ENCODE measurements at places on chromosomes 13 and 19.
A peak's percentile ranks its signal among the peaks of the same experiment; 100 is the strongest.

DNA sequence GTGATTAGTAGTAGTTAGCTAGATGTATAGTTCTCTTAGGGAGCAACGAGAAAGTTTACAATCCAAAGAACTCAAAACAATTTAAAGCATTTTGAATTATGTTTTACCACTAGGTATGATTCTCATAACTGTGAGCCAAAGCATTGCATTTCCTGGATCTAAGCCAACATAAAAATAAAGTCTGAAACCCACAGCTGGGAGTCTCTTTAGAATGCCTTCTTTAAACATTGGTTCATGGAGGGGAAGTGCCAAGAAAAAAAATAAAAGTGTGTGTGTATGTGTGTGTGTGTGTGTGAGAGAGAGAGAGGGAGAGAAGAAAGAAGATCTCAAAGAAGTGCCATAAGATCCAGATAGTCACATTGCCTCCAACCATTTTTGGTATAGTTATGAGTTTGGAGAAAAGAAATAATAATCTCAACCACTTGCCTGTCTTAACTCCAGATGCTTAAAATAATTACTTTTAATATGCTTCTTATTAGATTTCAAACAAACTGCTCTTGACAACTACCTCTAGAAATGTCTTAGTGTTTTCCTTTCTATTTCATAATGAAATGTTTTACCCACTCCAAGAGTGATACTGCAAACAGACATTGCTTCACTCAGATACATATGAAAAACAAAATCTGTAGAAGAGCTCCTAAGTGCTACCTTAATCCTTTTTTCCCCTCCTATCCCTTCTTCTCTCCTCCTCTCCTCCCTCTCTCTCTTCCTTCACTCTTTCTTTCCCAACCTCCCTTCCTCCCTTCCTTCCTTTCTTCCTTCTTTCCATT is 554.1 kb downstream of the KCTD12 start:
- no peak for DNase-seq

DNA sequence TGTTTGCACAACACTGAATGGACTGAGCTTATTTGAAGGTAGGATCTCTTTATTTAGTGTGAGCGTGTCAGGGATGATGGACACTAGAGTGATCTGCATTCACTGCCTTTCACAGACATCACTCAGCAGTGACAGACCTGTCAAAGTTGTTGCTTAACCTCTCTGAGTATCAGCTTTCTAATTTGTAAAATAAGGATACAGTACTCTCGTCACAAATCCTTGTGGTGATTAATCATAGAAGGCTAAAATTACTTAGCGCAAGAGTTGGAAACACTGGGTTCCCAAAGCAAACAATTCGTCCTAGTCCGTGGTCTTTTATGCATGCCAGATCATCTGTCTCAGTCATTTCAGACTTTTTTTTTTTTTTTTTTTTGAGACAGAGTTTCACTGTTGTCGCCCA is 16.6 kb downstream of the CARD8 start:
- DNase-seq, result no peak

DNA sequence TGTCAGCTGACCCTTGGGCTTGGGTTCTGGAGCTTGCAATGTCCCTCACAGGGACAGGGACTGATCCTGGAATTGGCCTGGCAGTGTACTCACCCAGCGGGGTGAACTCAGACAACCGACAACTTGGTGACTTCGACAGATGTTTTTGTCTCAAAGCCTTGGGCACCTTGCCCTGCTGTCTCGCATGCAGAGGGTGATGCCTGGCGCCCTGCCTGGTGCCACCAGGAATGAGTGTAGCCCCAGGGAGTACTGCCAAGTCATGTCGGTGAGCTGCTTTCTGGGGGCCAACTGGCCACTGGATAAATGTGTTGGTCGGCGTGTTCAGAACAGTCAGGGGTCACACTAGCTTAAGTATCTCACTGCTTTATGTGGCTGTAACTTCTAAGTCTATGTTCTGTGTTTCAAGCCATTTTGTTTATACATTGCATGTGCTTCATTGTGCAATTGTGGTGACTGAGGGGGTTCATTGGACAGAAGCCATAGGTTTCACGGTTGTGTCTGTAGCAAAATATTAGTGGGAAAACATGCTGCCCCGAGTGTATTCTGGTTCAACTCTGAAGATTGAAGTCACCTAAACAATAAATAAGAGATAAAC is 96.3 kb upstream of the TNFSF11 start:
- DNase-seq, result no peak

GRCh38 chr13:99686157-99686572 is 184.9 kb downstream of the TM9SF2 start:
- no peak for DNase-seq

DNA sequence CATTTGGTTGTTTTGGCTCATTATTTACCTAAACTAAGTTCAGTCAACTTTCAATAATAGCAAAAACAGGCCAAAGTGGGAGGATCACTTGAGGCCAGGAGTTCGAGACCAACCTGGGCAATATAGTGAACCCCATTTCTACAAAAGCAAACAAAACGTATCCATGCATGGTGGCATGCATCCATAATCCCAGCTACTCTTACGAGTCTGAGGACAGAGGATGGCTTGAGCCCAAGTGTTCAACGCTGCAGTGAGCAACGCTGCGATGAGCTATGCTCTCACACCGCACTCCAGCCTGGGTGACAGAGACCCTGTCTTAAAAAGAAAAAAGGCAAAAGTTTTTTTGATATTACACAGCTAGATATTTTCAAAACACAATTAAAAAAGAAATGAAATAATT is 570.0 kb upstream of the GPC6 start:
- no peak for DNase-seq

DNA sequence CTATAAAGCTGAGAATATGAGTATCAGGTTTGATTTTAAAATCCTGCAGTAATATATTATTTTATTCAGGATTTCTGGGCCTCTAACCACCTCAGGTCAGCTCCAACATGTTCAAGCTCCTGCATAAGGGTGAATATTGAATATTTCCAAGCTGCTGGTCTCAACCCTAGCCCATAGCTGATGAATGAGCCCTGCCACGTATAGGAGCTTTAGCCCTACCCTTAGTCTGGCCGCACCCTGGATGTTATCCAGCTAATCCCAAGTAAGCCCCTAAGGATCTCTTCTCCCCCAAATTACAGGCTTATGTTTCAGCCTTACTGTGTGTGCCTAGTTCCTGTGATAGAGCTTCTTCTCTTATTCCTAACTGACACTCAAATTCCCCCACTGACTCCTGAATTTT is 240.6 kb downstream of the KCTD12 start:
- DNase-seq, result no peak

DNA sequence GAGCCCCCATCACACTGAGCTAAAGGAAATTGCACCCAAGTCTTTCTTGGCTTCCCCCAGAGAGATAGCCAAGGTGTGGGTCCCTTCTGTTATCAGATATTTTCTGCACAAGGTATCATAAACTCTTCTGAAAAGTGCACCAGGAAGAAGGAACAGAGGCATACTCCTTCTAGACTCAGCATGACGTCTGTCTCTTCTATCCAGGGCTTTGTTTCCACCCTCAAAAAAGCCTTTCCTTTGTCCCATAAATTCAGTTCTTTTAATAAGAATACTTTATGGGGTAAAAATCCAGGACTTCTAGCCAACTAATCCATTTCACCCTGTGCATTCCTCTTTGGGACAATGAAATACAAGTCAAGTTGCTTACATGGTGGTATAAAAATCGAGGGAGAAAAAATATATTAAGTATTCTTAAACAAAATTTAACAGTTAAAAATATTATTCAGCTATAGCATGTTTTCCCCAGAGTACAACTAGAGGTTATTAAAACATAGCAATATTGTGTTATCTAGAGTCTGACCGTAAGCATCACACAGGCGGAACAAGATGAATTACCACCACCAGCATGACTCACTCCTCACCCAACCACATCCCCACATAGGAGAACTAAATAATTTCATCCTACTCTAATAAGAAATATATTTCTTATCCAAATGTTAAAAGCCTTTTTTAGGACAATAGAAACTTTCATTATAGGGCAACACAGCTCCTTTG is 79.9 kb upstream of the GPC6 start:
- DNase-seq, result peak; percentile 83

DNA sequence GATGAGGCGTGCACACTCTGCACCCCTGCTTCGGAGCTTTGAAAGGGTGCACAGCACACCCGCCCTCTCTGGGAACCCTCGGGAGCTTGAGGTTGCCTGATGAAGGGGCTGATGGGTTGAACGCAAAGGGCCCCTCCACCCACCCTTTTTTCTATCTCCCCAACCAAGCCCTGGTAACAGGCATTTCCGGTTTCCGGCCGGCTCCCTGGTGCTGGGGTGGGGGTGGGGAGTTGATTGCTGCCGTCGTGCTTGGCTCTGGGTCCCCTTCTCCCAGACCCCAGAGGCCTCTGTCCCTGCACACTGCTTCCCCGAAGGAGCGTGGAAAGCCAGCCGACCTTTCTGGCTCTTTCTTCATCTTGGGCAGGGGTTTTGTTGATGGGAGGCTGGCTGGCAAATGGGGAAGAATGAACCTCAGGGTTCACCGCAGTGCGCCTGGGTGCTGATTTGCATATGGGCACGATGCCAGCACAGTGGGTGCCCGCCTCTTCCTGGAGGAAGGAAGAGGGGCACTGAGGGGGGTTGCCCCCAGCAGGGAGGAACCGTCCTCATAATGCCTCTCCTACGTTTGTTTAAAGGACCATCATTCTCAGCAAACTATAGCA is 29.1 kb downstream of the VAV1 start:
- DNase-seq, result no peak

GRCh38 chr19:6220385-6221191 is 59.2 kb downstream of the MLLT1 start:
- no peak for DNase-seq

- no peak for DNase-seq
Measured at GRCh38 chr19:38011426-38011825, 104.4 kb downstream of the SIPA1L3 start.

DNA sequence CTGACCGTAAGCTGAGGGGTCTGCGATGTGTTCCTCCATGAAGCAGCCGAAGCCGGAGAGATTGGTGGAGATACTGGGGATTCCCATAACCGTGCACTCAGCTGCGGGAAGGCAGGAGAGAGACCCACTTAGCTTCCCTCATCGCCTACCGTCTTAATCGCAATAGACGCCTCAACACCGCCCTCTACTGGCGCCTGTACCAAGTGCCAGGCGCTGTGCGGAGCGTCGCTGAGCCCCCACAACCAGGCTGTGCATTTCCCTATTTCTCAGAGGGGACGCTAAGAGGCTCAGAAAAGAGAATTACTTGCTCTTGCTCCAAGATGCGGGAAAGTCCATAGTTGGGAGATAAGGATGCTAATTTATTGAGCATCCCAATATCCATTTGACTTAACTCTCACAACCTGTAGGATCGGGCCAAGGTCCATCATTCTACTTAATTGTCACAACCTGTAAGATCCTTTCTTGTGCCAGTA is 5.8 kb downstream of the FTL start:
- DNase-seq, result peak; percentile 50

DNA sequence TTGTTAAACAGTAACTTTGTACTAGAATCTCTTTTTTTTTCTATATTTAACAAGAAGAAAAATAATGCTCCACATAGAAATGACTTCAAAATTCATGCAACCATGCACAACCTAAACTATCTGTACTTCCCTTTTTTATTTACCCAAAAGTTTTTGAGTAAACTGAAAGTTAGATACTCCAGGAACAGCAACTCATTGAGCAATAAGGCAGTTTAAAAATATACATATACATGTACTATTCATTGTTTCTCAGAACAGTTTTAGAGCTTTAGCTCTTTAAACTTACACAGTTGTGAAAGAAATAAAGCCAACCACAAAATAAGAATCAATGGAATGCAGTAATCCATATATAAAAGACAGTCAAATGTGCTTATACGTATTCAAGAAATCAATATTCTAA is 39.2 kb downstream of the MTMR6 start:
- DNase-seq, result no peak

DNA sequence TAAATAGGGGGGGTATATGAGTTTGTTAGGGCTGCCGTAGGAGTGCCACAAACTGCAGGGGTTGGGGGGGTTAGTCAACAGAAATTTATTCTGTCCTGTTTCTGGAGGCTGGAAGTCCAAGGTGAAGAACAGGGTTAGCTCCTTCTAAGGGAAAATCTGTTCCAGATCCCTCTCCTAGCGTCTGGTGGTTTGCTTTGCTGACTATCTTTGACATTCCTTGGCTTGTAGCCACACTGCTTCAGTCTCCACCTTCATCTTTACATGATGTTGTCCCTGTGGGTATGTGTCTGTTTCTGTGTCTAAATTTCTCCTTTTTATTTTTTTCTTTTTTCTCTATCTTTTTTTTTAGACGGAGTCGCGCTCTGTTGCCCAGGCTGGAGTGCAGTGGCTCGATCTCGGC is 8.1 kb upstream of the ICAM1 start:
- DNase-seq, result no peak

- DNase-seq, result no peak
Measured at GRCh38 chr13:113969973-113970611, 3.8 kb downstream of the C13orf46 start.

DNA sequence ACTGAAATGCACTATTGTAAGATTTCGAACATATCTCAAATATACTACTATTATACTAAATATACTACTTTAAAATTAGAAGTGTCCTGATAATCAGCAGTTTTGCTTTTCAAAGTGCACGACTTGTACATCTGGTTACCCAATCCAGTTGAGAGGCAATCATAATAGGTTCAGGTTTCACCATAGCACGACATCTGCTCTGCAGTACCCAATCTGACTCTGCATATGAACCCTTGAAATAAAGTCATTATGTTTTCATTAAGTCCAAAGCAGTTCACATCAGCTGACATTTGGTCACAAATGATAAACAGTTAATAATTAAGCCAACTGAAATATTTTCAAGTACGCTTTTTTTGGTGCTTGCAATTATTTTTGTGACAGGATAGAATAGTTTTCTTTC is 90.6 kb downstream of the PCDH9 start:
- peak; percentile 85 for DNase-seq

DNA sequence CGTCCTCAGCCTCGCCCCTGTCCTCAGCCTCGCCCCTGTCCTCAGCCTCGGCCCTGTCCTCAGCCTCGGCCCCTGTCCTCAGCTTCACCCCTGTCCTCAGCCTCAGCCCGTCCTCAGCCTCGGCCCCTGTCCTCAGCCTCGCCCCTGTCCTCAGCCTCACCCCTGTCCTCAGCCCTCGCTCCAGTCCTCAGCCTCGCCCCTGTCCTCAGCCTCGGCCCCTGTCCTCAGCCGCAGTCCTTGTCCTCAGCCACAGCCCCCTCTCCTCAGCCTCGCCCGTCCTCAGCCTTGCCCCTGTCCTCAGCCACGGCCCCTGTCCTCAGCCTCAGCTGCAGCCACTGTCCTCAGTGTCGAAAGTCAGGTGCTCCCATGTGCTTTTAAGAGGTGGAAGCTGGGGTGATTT is 10.5 kb downstream of the C13orf46 start:
- no peak for DNase-seq

DNA sequence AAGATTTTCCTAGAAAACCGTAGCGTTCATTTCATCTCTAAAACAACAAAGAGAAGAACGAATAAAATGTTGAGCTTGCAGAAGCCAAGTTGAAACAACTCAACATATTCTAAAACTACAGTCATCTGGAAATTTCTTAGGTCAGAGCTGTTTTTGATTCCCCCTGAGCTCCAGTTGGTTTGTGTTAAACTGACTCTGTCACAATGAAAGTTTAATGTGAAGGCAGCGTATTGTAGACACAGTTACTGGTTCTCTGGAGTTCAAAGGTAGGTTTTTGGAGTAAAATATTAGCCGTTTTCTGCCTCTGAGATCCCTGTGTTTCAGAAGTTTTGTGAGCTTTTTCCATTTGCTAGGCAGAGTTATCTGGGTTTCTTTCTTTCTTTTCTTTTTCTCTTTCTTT is 2.2 kb downstream of the ARHGEF7 start:
- no peak for DNase-seq

GRCh38 chr13:110464556-110465333 is 96.8 kb downstream of the RAB20 start:
- no peak for DNase-seq

Data from renal cortical epithelial cell (primary cell).